ENCODE measurements at places on chromosomes 13 and 19. TPM values are rescaled to one million over a fixed set of nuclear protein-coding genes. Genes with fewer than 3 reads are reported as not detected.

DNA sequence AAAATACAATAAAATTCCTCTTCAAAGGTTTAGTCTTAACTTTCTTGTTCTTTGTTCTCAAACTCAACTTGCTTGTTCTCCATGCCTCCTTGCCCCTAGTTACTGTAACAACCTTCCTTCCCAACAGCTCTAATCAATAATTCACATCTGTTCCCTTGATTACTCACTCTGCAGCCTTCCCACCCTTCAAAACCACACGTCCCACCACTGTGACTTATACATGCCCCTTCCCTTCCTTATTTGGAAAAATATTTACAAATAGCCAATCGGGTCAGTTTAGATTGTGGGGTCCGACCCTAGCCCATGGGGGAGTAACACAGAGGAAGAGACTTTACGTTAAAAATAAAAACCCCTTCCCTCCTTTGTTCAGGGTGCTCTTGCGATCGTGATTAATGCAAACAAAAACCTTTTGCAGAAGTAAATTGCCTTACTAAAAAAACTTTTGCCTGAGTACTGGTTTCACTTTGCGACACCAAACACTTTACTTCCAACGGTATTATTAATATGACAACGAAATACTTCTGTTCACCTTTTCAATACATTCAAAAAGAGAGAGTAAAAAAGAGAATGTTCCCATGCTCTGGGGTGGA is 512 bp upstream of the ZNF93 start:
- DNase-seq = peak; percentile 61

CEACAM1 gene
- 1.7 TPM for polyA plus RNA-seq

- DNase-seq = no peak
Observed at GRCh38 chr13:21703846-21704245, 33.0 kb downstream of the FGF9 start.

LHB gene
- not detected for polyA plus RNA-seq

GRCh38 chr19:48628486-48629296 is 8.5 kb downstream of the DBP start:
- DNase-seq = no peak

GRCh38 chr13:99405966-99406365 is 95.3 kb upstream of the TM9SF2 start:
- DNase-seq = no peak

Measured in muscle of back (tissue), 13 donors.